ENCODE measurements at places on chromosomes 4 and X. TPM values are rescaled to one million over a fixed set of nuclear protein-coding genes. Genes with fewer than 3 reads are reported as not detected.

Gene PRPS1
- total RNA-seq = 67.4 TPM

Gene EGF
- total RNA-seq = not detected

Gene VCX3A
- not detected for total RNA-seq

Gene UVSSA
- total RNA-seq = 22.2 TPM

Gene AADAT
- total RNA-seq = not detected

Gene GPRIN3
- 106 TPM for total RNA-seq

DNA sequence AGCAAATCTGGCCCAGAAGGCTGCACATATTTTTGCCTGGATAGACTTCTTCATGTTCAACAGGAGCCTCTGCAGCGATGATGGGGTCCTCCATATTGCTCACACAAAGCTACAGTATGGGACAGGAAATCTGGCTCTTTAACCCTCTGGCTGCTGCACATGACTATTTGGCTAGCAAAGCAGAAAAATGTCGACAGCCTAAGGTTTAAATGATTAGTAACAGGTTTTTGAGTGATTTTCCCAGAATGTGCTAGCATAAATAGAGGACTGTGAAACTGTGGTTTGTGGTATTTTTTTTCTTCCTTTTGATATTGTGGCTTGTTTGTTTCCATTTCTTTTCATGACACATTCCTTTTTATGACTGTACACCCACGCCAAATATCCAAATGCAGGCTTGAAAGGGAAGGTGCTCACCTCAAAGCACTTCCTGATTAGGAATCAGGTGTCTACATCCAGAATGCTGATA, 120.2 kb upstream of the GK2 start:
- no peak for DNase-seq

DNA sequence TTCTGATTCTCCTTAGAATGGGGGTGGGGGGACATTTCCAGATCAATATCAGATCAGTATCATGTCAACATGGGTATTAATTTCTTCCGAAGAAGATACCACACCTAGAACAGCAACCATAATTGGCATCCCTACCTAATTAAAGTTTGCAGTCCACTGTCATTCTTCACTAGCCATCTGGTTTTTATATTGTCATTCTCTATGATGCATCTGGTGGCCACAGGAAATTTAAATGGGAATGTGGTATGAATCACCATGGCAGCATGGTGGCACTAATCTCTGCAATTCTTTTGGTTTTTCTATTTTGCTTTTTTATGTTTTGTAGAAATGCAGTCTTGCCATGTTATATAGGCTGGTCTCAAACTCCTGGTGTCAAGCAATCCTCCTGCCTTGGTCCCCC, 16.6 kb upstream of the UBE2D3 start:
- no peak for DNase-seq

GRCh38 chr4:152946446-152946845, 10.3 kb downstream of the FHDC1 start:
- no peak for DNase-seq

DNA sequence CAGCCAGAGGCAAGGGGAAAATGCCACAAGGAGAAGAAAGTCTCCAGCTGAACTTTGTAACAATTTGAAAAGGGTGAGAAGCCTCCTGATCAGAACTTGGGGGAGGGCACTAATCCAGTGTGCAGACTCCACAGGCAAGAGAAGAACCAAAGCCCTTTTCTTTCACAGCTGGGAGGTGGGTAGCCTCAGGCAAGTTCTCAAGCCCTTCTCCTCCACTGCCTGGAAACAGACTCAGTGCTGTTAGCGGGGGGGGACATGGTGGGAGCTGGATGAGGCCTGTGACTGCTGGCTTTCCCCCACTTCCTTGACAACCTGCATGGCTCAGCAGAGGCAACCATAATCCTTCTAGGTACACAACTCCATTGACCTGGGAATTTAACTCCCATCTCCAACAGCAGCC, 92.5 kb downstream of the LHFPL1 start:
- no peak for DNase-seq

DNA sequence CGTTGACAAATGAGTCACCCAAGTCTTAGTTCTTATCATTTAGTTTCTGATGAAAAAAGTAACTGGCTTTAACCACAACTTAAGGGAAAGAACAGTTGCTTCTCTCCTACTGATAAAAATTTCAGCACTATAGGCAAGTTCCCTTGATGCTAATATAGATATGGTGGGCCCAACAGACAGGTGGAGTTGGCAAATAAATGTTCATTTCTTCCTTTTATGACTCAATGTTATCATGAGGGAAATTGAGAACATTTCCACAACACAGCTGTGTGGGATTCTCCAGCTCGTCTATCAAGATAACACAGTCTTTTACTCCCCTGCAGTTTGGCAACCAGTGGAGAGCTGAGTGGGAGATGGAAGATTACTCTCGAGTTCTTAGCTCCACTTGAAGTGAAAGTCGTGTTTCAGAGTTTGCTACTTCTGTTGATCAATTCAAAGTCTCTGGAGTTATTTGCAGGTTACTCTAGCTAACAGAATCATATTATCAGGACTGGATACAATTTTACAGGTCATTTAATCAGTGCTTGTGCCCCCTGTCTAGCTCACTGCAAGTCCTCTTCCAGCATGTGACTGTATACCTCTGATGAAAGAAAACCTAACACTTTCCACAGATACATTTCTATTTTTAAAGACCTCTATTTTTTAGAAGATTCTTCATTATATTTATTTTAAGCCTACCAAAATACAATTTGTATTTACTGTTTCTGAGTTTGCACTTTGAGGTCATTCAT, 270.6 kb upstream of the GK2 start:
- no peak for DNase-seq

- no peak for DNase-seq
Observed at GRCh38 chr4:116413222-116413621, 672.2 kb downstream of the TRAM1L1 start.

DNA sequence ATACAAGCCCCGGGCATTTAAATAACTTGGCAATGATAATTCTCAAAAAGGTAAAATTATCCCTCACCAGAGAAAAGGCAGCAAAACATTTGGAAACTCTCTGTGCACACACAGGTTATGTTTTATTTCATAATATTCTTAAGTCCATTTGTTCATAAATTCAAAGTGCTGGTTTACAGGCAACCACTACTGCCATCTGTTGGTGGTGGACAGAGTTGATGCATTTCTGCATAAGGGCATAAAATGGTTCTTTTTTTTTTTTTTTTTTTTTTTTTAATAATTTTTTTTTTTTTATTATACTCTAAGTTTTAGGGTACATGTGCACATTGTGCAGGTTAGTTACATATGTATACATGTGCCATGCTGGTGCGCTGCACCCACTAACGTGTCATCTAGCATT, 31.5 kb upstream of the IL21 start:
- DNase-seq = peak; percentile 60

- DNase-seq = no peak
Observed at GRCh38 chr4:7171191-7171900, 21.0 kb upstream of the SORCS2 start.

- DNase-seq = no peak
Observed at GRCh38 chr4:27049239-27049829, 188.7 kb downstream of the STIM2 start.

DNA sequence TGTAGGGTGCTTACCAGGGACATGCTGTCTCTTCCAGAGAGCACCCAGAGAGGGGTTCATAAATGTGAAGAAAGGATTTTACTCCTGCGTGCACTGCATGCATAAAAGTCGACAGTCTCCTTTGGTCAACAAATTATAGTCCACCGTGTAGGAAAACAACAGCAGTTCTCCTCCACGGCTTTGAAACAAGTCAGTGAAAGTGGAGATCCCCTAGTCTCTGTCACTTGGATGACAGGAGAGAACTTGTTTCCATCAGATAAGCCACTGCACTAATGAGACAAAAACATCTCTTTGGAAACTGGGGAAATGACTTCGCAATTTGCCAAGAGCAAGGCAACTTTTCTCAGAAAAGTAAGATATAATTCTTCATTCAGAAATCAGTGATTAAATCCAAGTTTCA, 9.7 kb downstream of the UNC5C start:
- DNase-seq = no peak

DNA sequence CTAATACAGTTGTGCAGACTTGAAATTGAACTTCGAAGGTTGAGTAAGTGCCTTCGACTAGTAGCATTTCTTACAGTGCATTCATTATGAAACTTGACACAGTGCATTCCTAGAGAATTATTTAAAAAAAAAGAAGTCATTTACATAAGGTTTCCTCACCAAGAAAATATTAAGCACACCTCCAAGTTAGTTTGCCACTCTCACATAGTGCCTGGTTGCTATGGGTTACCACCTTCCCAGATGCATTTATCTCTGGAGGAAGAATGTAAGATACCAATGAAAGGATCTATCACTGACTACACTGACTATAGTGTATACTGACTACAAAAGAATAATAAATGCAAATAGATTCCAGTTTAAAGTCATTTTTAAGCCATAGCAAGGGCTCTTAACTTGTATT, 311.9 kb upstream of the RASGEF1B start:
- no peak for DNase-seq

- no peak for DNase-seq
Observed at GRCh38 chr4:83516042-83516772, 19.7 kb upstream of the GPAT3 start.

DNA sequence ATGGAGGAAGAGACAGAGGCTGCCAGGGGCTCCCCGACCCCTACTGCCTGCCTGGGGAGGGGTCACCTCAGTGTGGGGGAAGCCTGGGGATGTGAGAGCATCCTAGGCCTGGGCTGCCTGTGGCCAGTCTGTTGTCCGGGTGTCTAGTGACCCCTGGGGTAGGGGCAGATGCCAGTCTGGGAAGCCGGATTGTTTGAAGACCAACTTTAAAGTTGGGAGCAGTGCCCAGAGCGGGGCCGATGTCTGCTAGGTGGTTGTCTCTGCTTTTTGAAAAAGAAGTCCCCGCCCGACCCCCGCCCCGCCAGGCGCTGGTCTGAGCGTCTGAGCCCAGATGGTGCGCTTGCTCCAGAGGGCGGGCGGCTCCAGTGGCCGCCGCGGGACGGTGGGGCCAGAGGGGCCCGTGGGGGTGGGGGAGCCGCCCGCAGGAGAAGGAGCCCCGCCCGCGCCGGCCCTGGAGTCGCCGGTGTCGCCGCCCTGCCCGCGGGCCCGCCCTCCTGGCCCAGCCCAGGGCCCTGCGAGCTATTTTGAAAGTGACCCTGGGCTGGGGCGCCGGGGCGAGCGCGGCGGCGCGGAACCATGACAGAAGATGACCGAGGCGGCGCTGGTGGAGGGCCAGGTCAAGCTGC, at the start of gene DOK7:
DOK7 (plus strand) TSS at position 517 of the 626 bp plus-strand sequence; CDS start at position 587, 70 bp downstream.
- no peak for DNase-seq

- no peak for DNase-seq
Observed at GRCh38 chr4:177155454-177155853, 154.2 kb upstream of the NEIL3 start.

- DNase-seq = no peak
Observed at GRCh38 chr4:147674496-147674895, 9.5 kb downstream of the PRMT9 start.

DNA sequence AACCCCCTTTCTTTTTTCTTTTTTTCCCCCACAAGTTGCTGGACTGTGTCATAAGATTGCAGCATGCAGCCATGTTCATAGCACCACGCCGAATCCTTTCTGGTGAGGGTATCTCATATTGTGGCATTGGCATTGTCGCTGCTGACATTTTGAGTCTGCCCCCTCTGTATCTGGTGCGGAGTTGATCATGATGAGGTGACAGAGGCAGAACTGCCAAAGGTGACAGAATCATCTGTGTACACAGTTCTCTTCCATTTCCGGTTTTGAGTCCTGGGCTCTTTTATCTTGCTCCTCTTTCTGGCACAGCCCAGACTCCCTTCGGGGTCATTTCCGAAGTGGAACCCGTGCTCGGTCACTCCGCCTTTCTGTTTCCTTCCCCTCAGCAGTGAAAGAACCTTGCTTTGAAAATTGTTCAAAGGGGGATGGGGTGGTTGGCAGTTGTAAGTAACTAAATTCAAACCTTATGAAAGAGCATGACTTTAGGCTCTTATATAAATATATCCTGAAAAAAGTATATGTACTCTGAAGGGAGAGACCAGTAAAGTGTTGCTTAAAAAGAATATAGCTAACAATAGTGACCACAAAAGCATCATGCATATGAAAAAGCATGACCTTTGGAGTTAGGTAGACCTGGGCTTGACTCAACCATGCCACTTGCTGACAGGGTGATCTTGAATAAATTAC, 55.0 kb upstream of the BMP2K start:
- DNase-seq = peak; percentile 29

DNA sequence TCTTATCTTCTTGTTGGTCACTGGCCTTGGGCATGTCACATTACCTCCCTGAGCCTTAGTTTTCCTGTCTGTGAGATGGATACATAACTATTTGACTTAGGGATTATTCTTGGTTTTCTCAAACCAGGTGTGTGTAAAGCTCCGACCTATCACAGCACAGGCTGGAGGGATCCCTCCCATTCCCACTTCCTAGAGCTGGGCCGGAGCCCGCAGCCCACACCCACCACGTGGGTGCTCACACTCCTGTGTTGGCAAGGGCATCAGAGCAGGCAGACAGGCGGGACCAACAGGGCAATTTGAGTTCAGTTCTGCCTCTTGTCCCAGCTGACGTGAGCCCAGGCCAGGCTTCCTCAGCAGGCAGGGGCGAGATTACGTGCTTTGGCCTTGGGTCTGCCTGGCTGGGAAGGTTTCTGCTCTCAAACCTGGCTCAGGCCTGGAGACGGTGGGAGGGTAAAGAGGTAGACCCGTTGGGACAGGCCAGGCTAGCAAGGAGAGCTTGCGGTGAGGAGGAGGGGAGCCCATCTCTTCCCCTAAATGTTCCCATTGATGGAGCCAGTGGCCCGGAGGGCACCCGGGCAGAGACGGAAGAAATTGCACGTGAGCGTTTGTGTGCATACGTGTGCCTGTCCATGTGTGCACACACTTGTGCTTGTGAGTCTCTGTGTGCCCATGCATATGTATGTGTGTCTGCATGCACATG, 734 bp upstream of the SH3TC1 start:
- DNase-seq = no peak

GRCh38 chrX:129490330-129490729, 33.0 kb downstream of the SMARCA1 start:
- DNase-seq = no peak

DNA sequence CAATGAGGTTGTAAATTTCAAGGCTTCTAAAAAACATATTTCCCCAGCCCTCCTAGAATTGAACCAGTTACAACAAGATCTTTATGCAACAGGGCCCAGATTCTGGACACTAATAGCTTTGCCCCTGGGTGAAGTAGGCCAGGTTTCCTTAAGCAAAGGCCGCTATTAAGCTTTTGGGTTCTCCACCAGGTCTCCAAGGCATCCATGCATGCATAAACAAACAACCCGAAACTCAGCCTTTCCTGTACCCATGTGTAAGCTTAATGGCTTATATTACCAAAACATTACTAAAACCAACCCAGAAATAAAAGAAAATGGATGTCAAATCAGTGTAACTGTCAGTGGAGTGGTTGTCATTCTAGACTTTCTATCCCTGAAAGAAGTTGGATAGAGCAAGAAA, 137.1 kb downstream of the ARHGAP6 start:
- DNase-seq = no peak
